ENCODE measurements at places on chromosomes 16 and 17.

GRCh38 chr16:9364721-9365369, 273.4 kb downstream of the HAPSTR1 start:
- DNase-seq: no peak

GRCh38 chr16:1993731-1994131, 4.0 kb downstream of the SYNGR3 start:
- DNase-seq: peak; percentile 34

DNA sequence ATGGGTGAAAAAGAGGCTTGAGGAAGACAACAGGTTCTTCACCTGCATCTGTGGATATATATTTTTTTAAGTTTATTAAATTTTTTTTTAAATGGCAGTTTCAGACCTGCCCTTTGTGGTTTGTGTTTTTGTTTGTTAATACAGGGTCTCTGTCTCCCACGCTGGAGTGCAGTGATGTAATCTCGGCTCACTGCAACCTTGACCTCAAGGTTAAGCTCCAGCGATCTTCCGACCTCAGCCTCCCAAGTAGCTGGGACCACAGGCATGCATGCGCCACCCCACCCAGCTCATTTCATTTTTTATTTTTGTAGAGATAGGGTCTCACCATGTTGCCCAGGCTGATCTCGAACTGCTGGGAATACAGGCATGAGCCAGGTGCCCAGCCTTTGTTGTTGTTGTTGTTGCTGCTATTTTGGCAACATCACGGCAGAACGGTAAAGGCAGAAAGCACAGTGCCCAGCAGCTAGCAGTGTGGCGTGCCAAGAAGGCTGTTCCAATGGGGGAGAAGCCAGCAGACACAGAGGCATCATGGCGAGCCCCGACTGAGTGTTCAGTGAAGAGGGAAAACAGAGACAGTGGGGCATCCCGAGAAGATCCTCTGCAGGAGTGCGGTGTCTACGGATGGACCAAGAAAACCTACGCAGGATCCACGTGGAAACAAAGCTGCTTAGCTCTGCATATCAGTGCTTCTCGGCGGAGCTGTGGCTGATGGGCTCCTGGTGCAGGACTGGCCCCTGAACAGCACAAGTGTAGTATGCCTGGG, 19.6 kb downstream of the TMC6 start:
- DNase-seq: no peak

- DNase-seq: peak; percentile 50
These were observed 58.2 kb upstream of the HAPSTR1 start for GRCh38 chr16:9033125-9033830.

- DNase-seq: no peak
These were observed 43.6 kb downstream of the TOM1L2 start for GRCh38 chr17:17928398-17929287.

GRCh38 chr16:78034530-78034929, 12.2 kb downstream of the CLEC3A start:
- no peak for DNase-seq

DNA sequence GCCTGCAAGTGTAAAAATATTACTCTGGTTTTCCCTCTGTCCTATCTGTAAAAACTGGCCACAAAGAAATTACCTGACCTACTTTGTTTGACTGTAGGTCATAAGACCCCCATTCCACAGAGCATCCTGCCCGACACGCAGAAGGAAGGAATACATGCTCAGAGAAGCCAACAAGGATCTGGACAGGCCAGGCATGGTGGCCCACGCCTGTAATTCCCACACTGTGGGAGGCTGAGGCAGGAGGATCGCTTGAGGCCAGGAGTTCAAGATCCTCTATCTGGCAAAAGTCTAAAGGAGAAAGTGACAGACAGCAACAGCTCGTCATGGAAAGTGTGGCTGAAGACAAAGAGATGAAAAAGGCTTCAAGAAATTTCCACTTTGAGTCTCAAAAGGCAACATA, 78.2 kb upstream of the RNU2-1 start:
- no peak for DNase-seq

DNA sequence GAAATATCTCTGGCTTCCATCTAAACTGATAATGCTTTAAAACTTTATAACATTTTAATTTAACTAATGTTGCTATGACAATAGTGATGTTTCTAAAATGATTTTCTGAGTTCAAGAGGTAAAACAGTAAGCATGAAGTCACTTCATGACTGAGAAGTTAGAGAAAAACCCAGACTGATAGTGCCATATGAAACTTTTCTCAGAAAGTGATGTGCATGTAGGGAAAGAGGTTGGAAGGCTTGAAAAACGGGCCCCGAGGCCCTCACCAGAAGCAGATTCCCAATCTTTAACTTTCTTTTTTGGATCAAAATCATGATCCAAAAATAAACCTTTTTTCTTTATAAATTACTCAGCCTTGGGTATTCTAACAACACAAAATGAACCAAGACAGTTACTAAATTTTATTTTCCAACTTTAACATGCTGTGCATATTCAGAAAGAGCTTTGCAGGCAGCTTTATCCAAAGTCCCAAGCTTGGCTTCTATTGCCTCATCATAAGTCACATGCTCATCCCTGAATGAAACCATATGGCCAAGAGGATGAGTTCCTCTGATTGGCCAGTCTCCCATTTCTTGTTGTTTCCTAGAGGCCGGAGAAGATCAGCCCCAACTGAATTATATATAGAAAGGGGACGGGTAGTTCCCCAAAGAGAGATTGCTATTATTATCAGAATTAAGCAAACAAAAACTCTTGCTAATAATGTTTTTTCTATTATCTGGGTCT, 357.6 kb upstream of the SALL1 start:
- DNase-seq: no peak

DNA sequence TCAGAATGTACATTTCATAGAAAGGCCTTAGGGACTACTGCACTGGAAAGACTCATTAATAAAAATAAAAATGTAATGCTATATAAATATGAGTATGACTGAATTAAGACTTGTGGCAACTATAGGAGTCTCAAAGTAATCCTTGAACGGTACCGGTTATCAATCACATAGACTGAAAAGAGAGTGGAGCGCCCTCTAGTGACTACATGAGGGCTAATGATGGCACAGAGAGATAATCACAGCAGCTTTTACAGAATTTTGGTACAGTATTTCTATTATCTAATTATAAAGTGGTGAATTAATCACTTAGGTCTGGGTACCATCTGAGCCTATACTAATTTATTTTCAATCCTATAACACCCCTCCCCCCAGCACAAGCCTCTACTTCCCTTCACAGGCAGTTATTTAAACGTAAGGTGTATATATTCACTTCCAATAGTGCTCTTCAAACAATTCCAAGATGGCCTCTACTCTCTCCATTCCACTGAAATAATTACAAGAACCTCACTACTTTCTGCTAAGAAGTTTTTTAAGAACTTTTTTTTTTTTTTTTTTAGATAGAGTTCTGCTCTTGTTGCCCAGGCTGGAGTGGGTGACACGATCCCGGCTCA, 40.7 kb upstream of the ANKFY1 start:
- DNase-seq: no peak

DNA sequence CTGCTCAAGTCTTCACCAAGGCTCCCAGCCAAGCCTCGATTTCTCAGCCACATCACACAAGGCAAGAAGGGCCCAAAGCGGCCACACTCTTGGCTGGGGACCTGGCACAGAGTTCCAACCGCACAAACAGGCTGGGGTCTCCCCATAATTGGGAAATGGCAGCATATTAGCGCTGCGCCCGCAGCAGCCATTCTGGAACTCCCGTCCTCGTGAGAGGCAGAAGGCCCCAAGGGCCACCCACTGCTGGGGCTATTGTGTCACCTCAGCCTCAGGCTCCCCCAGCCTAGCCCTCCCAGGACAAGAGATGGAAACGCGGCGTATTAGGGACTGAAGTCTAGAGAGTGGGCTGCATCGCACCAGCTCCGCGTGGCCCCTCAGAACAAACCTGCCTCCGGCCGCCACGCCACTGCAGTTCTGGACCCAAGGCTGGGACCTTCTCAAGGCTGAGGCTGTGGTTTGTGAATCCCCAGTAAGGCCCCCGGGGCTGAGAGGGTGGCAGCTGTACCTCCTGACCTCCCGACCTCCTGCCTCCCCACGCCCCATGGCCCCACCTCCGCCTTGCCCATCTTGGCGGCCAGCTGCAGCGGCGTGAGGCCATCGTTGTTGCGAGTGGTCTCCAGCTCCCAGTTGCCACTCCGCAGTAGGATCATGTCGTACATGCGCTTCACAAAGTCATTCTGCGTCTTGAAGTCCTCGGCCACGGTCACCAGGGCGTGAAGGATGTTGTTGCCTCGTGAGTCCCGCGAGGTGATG, 25.3 kb downstream of the TRPV3 start:
- DNase-seq: no peak

- peak; percentile 69 for DNase-seq
These were observed 4.3 kb downstream of the VAMP2 start for GRCh38 chr17:8158267-8159031.

GRCh38 chr16:2486645-2487516, 12.0 kb downstream of the TBC1D24 start:
- no peak for DNase-seq

DNA sequence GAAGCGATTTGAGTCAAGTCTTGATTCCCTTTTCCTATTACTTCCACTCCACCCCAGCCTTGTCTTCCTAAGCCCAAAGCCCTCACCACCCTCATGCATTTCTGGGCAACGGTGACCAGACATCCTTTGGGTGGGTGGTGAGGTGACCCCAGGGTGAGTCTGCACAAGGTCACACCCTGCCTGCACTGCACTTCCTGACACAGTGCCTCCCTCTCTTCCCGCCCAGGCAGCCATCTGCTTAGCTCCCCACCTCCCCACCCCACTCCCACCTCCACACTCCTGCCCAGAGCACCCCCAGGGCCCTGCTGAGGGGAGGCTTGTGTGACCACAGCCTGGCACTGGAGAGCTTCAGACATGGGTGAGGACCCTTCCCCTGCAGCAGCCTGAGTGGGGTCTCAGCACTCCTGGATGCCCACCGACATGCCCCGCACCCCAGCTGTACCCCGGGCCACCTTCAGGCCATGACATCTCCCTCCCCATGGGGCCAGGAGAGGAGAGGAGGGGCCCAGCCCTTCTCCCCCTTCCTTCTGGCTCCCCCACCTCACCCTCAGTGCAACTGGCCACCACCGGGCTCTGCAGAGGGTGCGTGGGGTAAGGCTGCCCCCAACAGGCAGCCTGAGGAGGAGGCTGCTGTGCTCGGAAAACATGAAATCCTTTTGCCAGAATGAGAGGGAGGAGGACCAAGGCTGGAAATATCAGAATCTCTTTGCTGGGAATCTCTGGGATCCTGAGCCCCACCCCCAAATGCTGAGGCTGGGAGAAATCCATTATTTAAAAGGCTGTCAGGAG, 68.6 kb downstream of the CCT6B start:
- DNase-seq: no peak

DNA sequence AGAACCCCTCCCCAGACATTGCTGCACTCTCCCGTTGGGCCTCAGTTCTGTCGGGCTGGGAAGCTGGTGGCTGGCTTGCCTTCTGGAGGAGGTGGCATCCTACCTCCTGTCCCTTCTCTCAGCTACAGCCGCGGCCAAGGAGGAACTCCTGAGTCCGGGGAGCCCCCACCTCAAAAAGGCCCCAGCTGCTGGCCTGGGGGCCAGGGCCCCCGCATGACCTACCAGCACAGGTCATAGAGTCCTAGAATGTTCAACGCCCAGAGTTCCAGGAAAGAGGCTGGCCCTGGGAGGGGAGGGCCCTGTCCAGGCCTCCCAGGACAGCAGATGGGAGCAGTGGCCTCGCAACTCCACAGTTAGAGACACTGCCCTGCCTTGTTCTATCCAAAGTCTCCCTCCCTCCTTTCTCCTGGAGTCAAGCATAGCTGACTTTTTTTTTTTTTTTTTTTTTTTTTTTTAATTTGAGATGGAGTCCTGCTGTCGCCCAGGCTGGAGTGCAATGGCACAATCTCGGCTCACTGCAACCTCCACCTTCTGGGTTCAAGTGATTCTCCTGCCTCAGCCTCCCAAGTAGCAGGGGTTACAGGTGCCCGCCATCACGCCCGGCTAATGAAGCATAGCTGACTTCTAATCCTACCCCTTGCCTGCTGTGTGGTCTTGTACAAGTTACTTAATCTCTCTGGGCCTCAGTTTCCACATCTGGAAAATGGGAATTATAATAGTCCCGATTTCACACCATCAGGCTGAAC, 7.1 kb downstream of the CARHSP1 start:
- DNase-seq: no peak

DNA sequence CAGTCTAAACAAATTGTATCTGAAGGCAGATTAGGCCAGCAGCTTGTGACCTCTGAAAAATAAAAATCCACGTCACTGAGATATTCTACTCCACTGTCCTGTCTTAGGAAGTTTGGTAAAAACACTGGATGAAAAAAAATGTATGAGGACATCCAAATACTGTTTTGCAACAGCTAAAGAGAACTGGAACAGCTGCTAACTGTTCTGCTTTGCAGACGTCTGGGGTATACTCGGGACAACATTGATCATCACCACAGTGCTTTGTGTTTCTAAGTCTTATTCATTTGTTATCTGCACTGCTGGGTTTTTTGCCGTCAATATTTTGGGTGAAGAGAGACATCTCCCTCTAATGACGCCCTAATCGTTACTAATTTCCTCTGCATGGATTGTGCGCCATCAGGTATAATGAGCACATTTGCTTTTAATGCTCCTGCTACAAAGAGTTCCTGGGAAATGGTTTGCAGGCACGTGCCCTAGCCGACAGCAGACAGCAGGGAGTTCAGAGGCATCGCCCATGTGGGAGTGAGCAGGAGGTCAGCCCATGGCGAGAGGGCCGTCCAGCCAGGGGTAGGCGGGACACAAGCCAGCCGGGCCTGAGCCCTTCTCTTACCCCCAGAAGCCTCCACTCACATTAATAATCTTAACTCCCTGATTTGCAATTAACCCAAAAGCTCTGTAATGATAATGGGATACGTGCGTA, 87.0 kb downstream of the CBLN1 start:
- no peak for DNase-seq

GRCh38 chr16:24997665-24998064, 17.5 kb downstream of the ARHGAP17 start:
- no peak for DNase-seq

DNA sequence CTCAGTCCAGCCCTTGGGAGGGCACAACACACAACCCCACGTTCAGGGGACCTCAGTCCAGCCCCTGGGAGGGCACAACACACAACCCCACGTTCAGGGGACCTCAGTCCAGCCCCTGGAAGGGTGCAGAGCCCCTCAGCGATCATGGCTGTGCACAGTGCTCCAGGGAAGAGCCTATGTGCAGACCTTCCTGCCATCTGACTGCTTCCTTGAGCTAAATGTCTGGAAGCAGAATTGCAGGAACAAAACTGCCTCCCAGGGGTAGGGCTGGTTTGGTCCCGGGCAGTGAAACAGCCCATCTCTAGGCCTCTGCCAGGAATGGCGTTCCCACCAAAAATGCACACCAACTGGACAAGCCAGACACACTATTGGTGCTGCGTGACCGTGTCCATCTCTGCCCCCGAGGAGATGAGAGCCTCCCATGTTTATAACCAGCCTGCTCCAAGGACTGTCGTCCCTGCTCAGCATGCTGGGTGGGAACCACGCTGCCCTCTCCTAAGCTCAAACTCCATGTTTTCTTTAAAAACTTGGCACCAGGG, 44.0 kb downstream of the ZNF276 start:
- DNase-seq: no peak

GRCh38 chr16:29814592-29814991, 1.4 kb upstream of the PAGR1 start:
- no peak for DNase-seq

- DNase-seq: no peak
These were observed 19.5 kb upstream of the GSE1 start for GRCh38 chr16:85593494-85594221.

- no peak for DNase-seq
These were observed 129.3 kb upstream of the TMEM97 start for GRCh38 chr17:28189667-28190066.

- DNase-seq: peak; percentile 23
These were observed 34.3 kb upstream of the PRSS54 start for GRCh38 chr16:58329135-58329534.
